Inflammatory macrophage treated with lipopolysaccharide for 1 hour (primary cell): ENCODE measurements at places on chromosomes 3 and 15.

DNA sequence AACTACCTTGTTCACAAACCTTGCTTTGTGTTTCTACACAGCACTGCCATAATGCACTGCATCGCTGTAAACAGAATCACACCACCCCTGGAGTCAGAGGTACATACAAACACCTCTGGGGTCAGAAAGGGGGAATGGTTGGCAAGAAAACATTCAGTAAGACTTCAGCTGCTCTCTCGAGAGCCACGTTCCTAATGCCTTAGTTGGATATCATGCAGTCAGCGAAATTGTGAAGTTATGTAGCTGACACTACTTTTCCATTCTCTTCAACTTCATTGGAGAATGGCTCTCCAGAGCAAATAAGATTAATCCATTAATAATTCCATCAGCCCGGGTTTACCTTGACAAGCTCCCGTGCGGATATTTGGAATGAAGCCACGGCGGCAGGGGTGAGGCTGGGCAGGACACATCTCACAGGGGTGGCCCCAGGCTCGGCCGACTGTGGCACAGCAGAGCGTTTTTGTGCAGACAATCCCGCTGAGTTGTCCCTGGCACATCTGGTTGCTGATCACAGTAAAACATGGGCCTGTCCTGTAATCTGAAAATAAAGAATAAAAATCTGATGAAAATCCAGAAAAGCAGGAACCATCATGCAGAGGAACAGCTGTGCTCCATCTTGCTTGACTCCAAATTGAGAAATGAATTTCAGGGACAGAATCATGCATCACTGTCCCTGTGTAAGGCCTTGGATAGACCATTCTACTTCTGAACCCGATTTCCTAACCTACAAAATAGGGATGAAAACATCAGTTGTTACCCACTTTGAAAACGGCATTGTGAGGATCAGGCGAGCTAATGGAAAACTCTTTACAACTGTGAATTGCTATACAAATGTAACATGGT lies 108.0 kb downstream of the FBN1 start:
- no peak for DNase-seq

GRCh38 chr3:47024932-47025331 lies 45.5 kb downstream of the NBEAL2 start:
- DNase-seq, result no peak

- no peak for DNase-seq
Measured at GRCh38 chr3:55691141-55691540, 204.0 kb upstream of the WNT5A start.

- no peak for DNase-seq
Measured at GRCh38 chr3:13492976-13493866, 13.1 kb downstream of the HDAC11 start.

GRCh38 chr3:150912501-150912900 lies 7.3 kb upstream of the MINDY4B start:
- no peak for DNase-seq

GRCh38 chr3:141384157-141384556 lies 15.9 kb downstream of the ZBTB38 start:
- DNase-seq, result no peak

DNA sequence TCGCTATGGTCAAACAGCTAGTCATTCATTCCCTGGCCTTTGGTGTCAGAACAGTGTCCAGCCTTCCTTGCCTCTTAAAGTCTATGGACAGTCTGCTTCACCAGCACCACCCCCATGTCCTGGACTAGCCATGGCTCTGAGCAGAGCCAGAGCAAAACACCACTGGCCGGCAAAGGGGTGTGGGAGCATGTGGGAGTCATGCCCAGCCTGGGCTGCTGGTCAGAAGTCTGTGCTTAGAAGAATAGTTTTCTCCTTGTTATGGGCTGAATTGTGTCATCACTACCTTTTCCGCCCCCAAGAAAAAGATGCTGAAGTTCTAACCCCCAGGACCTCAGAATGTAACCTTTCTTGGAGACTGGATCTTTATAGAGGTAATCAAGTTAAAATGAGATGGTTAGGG lies 132.9 kb upstream of the LPP start:
- peak; percentile 17 for DNase-seq

DNA sequence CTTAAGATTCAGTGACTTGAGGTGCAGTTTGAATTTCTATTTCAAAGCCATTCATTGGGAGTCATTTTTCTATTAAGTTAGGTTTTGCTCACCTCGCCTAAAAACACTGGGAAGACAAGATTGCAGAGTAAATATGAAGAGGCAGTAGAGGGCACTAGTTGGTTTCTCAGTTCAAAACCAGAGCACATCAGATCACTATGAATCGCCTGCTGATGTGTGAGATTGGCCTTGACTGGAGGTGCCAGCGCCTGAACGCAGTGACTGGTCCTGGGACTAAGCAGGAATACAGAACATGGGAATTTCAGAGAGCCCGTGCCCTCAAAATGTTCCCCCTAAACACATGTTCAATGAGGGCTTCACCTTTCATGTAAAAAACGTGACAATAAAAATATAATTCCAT lies 229.0 kb downstream of the ITPR1 start:
- peak; percentile 63 for DNase-seq

DNA sequence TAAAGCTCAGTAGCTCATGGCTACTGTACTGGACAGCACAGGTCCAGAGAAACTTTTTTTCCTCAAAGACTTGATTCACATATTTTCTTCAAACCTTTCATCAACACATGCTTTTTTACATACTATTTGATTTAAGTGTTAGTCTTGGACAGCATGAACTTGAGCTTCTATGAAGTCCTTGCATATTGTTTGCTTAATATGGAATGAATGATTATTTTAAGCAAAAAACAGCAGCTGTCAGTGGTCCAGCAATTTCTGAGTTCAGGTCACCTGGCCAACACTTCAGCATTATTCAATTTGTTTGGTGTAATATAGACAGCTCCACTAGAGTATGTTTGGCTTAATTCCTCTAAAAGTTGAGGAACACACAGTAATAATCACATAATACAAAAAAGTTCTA lies 141.4 kb downstream of the PEX5L start:
- no peak for DNase-seq

GRCh38 chr3:149142682-149143081 lies 13.2 kb downstream of the HPS3 start:
- no peak for DNase-seq

- no peak for DNase-seq
Measured at GRCh38 chr15:77824361-77825251, 191.9 kb upstream of the LINGO1 start.

DNA sequence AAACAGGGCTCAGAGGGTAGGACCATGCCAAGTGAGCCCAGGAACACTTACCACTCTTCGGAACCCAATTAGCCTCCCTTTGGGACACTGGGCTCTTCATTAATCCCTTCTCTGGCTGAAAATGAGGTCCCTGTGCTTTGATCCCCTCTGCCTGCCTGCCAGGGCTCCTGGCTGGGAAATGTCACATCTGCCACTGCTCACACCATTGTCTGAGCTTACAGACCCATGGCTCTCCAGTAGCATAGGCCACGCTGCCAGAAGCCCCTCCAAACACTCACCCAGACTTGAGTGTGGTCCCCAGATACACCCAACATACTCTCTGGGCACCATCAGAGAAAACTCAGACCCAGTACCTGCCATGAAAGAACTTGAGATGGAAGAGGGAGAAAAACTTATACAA lies 287.3 kb downstream of the XXYLT1 start:
- no peak for DNase-seq

DNA sequence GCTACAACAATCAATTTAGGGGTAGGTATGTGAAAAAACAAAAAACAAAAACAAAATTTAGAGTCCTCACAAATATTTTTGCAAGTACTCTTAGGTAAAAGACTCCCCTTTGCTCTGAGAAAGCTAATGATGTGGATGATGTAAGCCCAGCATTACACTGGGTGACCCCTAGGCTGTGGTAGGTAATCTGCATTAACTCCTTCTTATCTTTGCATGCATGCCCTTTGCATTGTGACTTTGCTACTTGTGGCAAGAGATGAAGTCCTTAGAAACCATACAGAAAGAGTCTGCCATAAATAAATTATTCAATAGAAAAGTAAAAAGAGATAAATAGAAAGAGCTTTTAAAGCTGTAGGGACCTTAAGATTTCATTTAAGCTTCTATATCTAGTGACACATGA lies 159.7 kb upstream of the MBNL1 start:
- no peak for DNase-seq

- DNase-seq, result no peak
Measured at GRCh38 chr3:63519426-63519825, 133.0 kb upstream of the SNTN start.

DNA sequence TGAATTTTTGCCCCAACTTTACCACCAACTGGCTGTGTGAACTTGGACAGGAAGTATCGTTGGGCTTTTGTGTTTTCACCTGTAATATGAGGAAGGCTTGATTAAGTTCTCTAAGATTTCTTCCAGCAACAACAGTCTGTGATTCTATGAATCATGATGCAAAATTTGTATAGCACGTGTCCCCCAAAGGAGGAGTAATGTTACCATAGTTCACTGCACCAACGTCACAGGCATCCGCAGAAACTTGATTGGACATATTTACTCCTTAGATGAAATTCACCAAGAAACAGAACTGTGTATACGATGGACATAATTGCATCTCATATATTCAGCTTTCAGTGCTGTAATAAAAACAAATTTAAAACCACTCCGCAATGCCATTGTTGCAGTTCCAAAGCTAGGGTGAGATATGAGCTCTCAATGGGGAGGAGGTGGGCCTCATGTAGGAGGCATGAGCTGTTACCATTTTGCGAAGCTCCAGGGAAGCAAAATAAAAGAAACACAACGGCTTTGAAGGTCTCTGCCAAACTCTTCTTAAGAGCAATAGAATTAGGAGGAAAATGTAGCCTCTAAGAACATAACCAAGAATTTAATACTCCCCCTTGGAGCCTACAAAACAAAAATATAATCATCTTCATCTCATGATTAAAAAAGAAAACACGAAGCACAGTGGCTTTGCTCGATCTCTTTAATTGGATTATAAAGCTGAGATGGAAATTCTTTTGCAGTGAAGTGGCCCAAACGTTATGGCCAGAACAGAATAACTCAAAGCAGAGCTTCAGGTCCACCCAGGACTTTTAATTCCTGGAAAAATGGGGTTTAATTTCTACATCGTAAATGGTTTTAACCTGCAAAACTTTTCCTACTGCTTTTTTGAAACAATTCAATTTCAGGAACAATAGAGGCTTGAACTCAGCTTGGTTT lies 80.7 kb downstream of the CHST2 start:
- DNase-seq, result no peak

DNA sequence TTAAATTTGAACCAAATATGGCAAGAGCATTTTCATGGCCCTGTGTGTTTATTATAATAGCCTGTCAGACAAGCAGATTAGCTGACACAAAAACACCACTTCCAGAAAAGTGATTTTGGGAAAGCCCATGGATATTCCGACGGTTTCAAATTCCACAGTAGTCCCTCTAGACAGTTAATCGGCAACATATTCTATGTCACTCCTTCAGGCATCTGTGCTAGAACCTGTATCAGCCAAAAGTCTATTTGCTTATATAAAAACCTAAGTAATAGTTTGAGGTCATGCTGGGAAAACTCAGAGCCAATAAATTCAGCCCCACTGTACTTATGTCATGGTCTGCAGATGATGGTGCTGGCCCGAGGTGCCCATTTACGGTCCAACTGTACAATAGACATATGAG lies 110.2 kb upstream of the ARHGEF26 start:
- no peak for DNase-seq

DNA sequence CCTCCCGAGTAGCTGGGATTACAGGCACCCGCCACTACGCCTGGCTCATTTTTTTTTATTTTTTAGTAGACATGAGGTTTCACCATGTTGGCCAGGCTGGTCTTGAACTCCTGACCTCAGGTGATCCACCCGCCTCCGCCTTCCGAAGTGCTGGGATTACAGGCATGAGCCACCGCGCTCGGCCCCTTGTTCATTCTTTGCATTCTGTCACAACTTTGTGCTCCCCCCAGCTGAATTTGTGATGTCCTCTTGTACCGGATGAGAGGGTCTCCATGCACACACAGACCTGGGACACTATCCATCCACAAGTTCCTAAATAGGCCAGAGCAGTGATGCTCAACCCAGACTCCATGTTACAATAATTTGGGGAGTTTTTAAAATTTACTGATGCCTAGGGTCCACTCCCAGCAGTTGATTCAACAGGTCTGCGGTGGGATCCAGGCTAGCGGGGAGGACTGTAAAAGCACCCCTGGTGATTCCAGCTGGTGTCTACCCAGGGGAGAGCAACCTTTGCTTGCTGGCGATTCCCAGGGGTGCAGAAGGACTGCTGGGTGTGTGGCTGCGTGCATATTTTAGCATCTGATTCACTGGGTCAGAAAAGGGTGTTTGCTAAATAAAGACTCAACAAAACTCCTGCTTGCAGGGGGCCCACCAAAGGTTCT lies 1.0 kb downstream of the RASSF1 start:
- DNase-seq, result no peak

DNA sequence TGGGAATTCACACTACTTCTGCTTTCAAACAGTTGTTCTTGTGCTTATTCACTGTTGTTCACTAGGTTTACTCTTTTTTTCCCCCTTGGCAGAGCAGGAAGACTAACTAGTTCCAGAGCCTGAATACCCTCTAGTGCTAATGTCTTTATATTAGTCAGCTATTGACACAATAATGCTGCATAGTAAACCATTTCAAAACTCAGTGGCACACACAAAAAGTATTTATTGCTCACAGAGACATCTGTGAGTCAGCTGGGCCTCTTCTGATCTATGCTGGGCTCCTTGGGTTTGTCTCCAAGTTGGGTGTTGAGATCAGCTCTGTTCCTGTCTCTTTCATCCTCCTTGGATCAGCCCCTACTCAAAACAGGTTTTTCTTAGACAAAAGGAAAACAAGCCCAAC lies 51.1 kb downstream of the RSRC1 start:
- DNase-seq, result peak; percentile 21

DNA sequence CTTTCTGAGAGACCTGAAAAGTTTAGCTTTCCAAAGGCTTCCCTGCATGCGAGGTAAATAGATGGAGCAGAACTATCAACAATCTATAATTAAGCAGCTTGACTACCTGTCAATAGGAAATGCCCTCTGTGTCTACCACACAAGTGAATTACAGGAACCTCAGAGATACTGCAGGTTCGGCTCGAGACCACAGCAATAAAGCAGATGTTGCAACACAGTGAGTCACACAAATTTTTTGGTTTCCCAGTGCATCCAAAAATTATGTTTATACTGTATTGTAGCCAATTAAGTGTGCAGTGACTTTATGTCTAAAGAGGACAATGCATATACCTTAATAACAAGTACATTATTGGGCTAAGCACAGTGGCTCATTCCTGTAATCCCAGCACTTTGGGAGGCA lies 252.0 kb downstream of the UBE2E2 start:
- DNase-seq, result peak; percentile 63

- peak; percentile 58 for DNase-seq
Measured at GRCh38 chr3:16884748-16885592, at the start of gene PLCL2. Gene PLCL2 (plus strand): TSS chr3:16884955. CDS start chr3:16885040, 85 bp downstream.

GRCh38 chr3:36679384-36680200 lies 84.8 kb downstream of the DCLK3 start:
- peak; percentile 56 for DNase-seq

- no peak for DNase-seq
Measured at GRCh38 chr3:18416332-18416731, 8.8 kb downstream of the SATB1 start.

GRCh38 chr3:2156244-2156847 lies 57.7 kb downstream of the CNTN4 start:
- DNase-seq, result no peak
